ENCODE measurements at places on chromosomes 12 and 14. TPM values are rescaled to one million over a fixed set of nuclear protein-coding genes. Genes with fewer than 3 reads are reported as not detected.

The TRPV4 gene
- 1.7 TPM for total RNA-seq

The MAGOHB gene
- total RNA-seq, result 22.6 TPM

The PRH2 gene
- not detected for total RNA-seq

The RHOJ gene
- 2.8 TPM for total RNA-seq

The G2E3 gene
- total RNA-seq, result 39.3 TPM

The PRKD1 gene
- 21.7 TPM for total RNA-seq

The GPR65 gene
- 0.28 TPM for total RNA-seq

The SMIM41 gene
- total RNA-seq, result not detected

The PCED1B gene
- 1.2 TPM for total RNA-seq

The ETFBKMT gene
- total RNA-seq, result 2.5 TPM

The GALNT9 gene
- total RNA-seq, result 0.19 TPM

The VWF gene
- 4.4 TPM for total RNA-seq

The GALNT6 gene
- total RNA-seq, result 3.4 TPM

The TAS2R42 gene
- total RNA-seq, result not detected

The FGF23 gene
- total RNA-seq, result under 0.01 TPM

The TSPAN8 gene
- total RNA-seq, result 15.2 TPM

The BMP4 gene
- total RNA-seq, result 10.7 TPM

The PROX2 gene
- not detected for total RNA-seq

The NPFF gene
- total RNA-seq, result not detected

The ADAMTS20 gene
- not detected for total RNA-seq

The IGFBP6 gene
- total RNA-seq, result 1,794 TPM

The TMED8 gene
- 15.3 TPM for total RNA-seq

The CCDC196 gene
- not detected for total RNA-seq

The RNU7-1 gene
- not detected for total RNA-seq

The LDHB gene
- total RNA-seq, result 890 TPM

The HNRNPC gene
- total RNA-seq, result 696 TPM

The CPM gene
- total RNA-seq, result 19.0 TPM

The GSG1 gene
- total RNA-seq, result 0.85 TPM

The CD163 gene
- total RNA-seq, result under 0.01 TPM

All from regular cardiac myocyte (primary cell).